ENCODE measurements at places on chromosomes 1 and 21.

GRCh38 chr1:59143811-59144210 is 153.1 kb upstream of the FGGY start:
- no peak for DNase-seq

DNA sequence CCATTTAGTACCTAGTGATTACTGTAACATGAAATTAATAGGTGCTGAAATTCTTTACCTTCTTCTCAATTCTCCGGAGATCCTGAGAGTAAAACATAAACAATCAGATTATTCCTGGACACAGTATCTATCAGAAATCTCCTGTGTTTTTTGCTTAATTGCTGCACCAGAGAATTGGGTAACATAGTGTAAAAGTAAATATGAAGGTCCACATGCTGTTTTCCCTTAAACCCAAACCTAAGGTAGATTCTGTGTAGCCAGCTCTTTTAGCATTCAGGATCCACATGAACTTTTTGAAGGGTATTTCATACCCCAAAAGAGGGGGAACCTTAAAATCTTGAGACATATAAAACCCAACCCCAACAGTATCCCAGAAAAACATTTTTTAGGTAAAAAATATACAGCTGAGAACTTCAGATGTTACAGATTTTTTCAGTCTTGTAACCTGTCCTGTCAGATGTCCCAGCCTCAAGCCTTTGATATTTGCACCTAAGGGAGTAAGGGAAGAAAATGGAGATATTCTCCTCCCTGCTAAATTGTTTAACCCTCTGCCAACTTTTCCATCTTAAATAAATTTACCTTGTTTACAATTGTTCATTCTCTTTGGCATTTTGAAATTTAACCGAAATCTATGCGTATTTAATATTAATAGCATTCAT is 11.2 kb downstream of the ODR4 start:
- no peak for DNase-seq

GRCh38 chr1:114685851-114686250 is 9.5 kb downstream of the AMPD1 start:
- no peak for DNase-seq

GRCh38 chr21:32519945-32520874 is 65.1 kb downstream of the TCP10L start:
- no peak for DNase-seq

- DNase-seq, result no peak
These were observed 30.6 kb upstream of the COL6A1 start for GRCh38 chr21:45950740-45951515.

DNA sequence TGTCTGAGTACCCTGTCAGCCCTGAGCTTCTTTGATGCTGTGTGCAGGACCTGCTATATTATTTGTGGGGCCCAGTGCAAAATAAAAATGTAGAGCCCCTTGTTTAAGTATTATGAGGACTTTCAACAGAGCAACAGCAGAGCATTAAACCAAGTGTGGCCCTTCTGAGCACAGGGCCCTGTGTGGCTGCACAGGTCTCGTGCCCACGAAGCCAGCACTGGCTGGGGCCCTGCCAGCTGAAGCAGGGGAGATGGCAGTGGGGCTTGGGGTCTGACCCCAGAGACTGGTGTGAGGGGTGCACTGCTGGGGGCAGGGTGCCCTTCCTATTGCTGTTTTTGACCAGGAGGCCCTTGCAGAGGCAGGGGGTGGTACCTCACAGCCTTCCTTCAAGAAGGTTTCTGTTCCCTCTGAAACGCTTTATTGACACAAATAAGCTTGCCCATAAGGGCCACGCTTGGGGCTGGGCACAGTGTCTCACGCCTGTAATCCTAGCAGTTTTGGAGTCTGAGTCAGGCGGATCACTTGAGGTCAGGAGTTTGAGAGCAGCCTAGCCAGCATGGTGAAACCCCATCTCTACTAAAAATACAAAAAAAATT is 2.2 kb upstream of the SEMA4A start:
- DNase-seq, result no peak
